ENCODE measurements at places on chromosomes 6 and 20.

DNA sequence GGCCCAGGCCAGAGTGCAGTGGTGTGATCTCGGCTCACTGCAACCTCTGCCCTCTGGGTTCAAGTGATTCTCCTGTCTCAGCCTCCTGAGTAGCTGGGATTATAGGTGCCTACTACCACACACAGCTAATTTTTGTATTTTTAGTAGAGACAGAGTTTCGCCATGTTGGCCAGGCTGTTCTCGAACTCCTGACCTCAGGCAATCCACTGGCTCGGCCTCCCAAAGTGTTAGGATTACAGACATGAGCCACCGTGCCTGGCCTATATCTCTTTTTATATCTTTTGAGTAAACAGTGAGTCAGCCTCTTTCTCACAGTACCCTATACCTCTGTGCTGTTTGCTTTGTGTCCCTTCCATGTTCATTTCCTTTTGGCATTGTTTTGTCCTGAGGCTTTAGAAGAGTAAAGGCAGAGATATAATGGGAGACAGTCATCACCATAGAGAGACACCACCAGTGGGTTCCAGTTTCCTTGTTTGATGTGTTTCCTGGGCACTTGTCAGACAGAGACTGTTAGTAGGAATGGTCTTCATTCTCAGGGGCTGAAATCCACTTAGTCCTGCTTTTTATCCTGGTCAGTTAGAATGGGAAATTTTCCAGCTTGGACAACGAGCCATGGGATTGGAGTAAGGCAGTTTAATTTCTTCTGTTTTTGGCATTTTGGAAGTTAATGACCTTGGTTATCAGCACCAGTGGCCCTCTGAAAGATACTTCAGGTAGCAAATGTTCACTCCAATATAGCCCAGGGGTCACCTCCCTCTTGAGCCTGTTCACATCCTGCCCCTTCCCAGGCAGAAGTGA is 32.2 kb upstream of the ASXL1 start:
- no peak for DNase-seq

DNA sequence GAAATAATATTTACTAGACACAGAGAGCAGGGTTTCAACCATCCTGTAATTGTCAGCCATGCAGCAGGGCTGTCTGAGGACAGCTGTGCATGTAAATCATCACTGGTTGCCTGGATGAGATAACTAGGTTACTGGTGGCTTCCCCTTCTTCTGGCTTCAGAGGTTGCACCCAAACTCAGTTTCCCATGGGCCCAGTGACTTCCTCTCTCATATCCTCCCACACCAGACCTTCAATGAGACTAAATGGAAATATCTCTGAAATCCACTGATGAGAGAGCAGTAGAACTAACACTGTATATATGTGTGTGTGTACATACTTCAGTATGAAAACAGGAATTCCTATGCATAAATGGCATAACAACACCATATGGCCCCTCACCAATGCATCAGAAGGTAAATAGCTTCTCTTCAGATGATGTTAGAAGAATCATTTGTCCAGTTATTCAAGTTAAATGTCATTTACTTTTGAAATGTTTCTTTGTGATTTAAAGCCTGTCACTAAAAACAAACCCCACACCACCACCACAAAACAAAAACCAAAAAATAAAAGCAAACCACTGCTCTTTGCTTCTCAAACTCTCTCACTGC is 51.0 kb upstream of the IL20RA start:
- peak; percentile 74 for DNase-seq

GRCh38 chr6:18464176-18464575 is 77.0 kb downstream of the RNF144B start:
- no peak for DNase-seq

DNA sequence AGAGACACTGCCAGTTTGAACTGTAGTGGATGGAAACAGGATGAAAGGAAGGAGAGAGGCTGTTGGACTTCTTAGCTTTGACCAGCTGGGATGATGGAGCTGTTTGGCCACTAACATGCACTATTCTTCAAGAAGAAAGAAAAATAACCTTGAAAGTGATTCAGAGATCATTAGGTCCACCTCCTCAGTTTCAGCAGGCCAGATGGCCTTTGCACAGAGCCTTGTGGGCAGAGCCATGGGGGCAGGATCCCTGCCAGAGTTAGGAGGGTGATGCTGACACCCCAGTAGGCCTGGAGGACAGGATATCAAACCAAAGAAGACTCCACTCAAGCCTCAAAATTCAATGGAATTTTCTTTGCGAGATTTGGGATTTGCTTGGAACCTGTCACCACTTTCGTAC is 74.5 kb upstream of the TMEM181 start:
- DNase-seq = no peak

DNA sequence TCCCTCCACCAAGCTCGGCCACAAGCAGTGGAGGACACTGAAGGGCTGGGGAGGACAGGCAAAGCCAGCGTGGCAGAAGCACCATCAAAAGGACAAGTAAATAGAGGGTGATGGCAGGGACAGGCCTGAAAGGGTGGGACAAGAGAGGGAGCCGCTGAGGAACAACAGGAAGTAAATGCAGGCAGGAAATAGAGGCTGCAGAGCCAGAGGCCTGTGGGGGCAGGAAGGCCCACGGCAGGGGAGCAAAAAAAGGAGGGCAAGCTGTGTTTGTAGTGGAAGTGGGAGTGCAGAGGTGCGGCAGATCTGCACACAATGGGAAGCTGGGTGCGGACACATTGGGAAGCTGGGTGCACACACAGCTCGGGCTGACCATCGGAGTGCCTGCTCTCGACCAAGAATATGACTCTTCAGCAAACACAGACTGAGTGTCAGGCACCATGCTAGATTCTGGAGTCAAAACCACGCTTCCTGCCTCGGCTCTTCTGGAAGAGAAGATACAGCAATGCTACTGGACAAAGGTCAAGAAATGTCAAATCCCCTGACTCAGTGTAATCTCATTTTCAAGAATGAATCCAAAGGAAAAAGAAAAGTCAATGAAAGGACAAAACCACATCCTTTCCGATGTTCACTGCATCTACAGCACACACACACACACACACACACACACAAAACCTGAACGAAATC is 40.4 kb upstream of the RAB22A start:
- DNase-seq = no peak

- peak; percentile 38 for DNase-seq
Measured at GRCh38 chr6:118810420-118811027, 83.4 kb upstream of the ASF1A start.

DNA sequence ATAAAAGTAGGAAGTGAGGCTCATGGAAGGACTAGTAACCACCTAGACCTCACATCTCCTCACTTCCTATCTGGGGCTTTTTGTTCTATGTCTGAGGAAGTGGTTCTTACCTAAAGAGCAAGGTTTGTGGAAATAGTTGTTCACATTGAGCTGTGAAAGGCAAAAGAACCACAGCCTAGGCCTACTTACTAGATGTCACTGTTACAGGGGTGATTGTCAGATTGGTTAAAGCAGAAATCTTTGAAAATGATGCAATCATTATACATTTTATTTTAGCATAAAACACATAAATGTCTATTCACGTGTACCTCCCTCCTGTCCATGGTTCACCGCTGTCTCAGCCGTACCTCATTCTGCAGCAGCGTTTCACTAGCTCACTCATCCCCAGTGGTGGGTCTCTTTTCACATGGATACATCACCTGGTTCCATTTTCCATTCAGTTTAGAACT is 268.8 kb downstream of the TMEM242 start:
- peak; percentile 51 for DNase-seq

- no peak for DNase-seq
Measured at GRCh38 chr6:133568970-133569889, 319.7 kb upstream of the TCF21 start.

- DNase-seq = no peak
Measured at GRCh38 chr6:49342410-49342809, 120.6 kb downstream of the MMUT start.

Data from GM06990 (cell line).